ENCODE measurements at places on chromosomes 5 and 9. TPM values are rescaled to one million over a fixed set of nuclear protein-coding genes. Genes with fewer than 3 reads are reported as not detected.

- H3K4me1 ChIP-seq, result no peaks in the 10 kb centered on the region
- no peak overlapping the region for H3K27ac ChIP-seq
- no peaks in the 10 kb centered on the region for H3K36me3 ChIP-seq
- H3K27me3 ChIP-seq, result no peaks in the 10 kb centered on the region
Observed at GRCh38 chr5:108174286-108174685, 207.6 kb downstream of the FBXL17 start.

GRCh38 chr5:157816682-157817386 lies 42.1 kb downstream of the CLINT1 start:
- H3K36me3 ChIP-seq, result peaks cover 29% of the 10 kb centered on the region
- no peak overlapping the region for H3K4me3 ChIP-seq
- no peak for DNase-seq
- no peaks in the 10 kb centered on the region for H3K27me3 ChIP-seq
- peaks cover 59% of the 10 kb centered on the region for H3K4me1 ChIP-seq

GRCh38 chr9:1637401-1637800 lies 377.7 kb upstream of the SMARCA2 start:
- H3K27me3 ChIP-seq, result no peaks in the 10 kb centered on the region
- H3K4me1 ChIP-seq, result no peaks in the 10 kb centered on the region
- H3K36me3 ChIP-seq, result no peaks in the 10 kb centered on the region
- no peak overlapping the region for H3K4me3 ChIP-seq
- no peak overlapping the region for H3K27ac ChIP-seq
- no peak for DNase-seq

- H3K4me3 ChIP-seq, result no peak overlapping the region
- no peaks in the 10 kb centered on the region for H3K27me3 ChIP-seq
- peak; percentile 92 for DNase-seq
- peaks cover 51% of the 10 kb centered on the region for H3K4me1 ChIP-seq
- H3K27ac ChIP-seq, result peak overlapping the region; percentile 72
Observed at GRCh38 chr9:97594381-97594921, 38.7 kb downstream of the TSTD2 start.

- DNase-seq, result no peak
- H3K27ac ChIP-seq, result no peak overlapping the region
- no peaks in the 10 kb centered on the region for H3K36me3 ChIP-seq
Observed at GRCh38 chr9:25427290-25427689, 251.0 kb downstream of the TUSC1 start.

GRCh38 chr9:128733256-128733655 lies 9.3 kb upstream of the ZDHHC12 start:
- H3K27me3 ChIP-seq, result no peaks in the 10 kb centered on the region
- no peak overlapping the region for H3K27ac ChIP-seq
- no peak for DNase-seq
- no peaks in the 10 kb centered on the region for H3K4me1 ChIP-seq
- no peak overlapping the region for H3K4me3 ChIP-seq

DNA sequence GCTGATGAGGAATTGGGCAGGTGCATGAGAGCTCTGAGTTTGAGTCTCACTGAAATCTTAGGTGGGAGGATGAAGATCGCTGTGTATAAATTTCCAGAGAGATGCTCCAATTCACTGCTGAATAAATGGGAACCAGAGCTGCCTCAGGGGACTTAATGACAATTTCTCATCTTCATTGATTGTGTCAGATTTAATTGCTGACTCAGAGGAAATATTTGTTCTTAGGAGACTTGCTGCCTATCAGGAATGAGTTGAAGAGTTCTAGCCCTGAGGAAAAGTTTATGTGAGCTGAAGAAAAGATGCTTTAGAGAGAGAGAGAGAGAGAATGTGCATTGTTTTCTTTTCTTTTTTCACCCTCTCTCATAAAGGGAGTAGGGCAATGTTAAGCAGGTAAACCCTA lies 827.5 kb upstream of the WWC1 start:
- no peaks in the 10 kb centered on the region for H3K27me3 ChIP-seq
- DNase-seq, result no peak
- no peaks in the 10 kb centered on the region for H3K36me3 ChIP-seq
- no peak overlapping the region for H3K4me3 ChIP-seq

DNA sequence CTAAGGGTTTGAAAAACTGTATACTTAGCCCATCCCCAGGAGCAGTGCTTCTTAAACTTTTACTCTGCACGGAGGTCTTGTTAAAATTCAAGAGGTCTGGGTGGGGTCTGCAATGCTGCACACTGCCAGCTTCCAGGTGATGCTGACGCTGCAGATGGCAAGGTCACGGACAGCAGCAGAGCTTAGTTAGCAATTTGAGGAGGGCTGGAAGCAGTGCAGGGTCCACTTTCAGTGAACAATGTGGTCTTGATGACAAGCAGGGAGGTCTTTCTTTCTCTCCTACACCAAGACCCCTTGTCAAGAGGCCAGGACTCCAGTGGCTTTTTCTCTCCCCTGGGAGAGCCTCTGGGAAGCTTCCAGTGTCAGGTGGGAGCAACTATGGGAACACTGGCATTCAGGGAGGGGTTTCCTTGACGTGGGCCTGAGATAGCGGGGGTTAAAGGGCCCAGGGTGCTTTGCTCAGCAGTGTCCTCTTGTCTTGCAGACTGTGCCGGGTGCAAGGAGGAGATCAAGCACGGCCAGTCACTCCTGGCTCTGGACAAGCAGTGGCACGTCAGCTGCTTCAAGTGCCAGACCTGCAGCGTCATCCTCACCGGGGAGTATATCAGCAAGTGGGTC lies 65.0 kb upstream of the AFAP1L1 start:
- H3K4me1 ChIP-seq, result peaks cover 21% of the 10 kb centered on the region
- no peak for DNase-seq
- H3K27me3 ChIP-seq, result no peaks in the 10 kb centered on the region
- peak overlapping the region; percentile 30 for H3K27ac ChIP-seq
- H3K36me3 ChIP-seq, result no peaks in the 10 kb centered on the region

DNA sequence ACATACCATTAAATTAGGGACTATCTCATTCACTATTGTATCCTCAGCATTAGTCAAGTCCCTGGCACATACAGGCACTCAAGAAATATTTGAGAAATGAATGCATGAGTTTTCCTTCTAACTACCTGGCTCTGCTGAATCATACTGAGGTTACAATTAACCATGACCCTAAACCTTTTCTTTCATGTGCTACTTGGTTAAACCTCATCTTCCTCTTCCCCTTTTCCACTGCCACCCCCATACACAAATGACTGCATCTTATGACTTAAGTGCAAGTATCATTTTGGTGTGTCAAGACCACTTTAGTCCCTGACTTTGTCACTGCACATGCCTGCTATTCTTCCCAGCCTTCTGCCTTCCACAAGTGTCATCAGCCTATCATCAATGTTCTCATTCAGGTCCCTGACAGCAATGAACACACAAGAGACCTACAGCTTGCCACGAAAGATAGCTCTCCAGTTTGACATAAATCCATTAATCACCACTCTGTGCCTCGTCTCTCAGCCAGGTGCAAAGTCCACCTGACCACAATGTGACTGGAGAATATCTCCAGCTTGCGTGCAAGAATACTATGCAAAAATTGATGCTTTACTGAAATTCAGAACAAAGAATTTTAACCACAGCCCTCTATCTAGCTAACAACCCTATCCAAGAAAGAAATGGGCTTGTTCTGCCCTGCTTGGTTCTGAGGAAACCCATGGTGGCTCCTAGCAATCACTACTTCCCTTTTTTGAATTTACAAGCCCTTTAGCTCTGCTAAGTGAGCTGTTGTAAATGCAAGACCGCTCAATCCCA lies 74.5 kb downstream of the MAPKAP1 start:
- H3K4me3 ChIP-seq, result no peak overlapping the region
- H3K4me1 ChIP-seq, result peaks cover 37% of the 10 kb centered on the region
- H3K27me3 ChIP-seq, result no peaks in the 10 kb centered on the region

DNA sequence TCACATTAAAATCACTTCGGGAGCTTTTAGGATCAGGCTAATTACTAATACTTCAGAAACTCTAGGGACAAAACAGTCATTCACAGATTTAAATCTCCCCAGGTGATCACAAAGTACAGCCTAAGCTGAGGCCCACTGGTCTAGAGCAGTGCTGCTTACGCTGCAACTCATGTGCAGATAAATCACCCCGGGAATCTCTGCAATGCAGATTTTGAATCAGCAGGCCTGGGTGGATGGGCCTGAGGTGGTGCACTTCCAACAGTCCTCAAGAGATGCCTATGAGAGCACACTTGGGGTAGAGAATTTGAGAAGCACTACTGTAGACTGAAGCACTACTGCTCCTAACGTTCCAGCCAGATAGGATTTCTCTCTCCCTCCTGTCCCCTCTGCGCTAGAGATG lies 28.4 kb downstream of the CSF1R start:
- no peak overlapping the region for H3K4me3 ChIP-seq
- no peaks in the 10 kb centered on the region for H3K4me1 ChIP-seq
- no peak overlapping the region for H3K27ac ChIP-seq
- DNase-seq, result no peak
- H3K36me3 ChIP-seq, result peaks cover 30% of the 10 kb centered on the region
- no peaks in the 10 kb centered on the region for H3K27me3 ChIP-seq

DNA sequence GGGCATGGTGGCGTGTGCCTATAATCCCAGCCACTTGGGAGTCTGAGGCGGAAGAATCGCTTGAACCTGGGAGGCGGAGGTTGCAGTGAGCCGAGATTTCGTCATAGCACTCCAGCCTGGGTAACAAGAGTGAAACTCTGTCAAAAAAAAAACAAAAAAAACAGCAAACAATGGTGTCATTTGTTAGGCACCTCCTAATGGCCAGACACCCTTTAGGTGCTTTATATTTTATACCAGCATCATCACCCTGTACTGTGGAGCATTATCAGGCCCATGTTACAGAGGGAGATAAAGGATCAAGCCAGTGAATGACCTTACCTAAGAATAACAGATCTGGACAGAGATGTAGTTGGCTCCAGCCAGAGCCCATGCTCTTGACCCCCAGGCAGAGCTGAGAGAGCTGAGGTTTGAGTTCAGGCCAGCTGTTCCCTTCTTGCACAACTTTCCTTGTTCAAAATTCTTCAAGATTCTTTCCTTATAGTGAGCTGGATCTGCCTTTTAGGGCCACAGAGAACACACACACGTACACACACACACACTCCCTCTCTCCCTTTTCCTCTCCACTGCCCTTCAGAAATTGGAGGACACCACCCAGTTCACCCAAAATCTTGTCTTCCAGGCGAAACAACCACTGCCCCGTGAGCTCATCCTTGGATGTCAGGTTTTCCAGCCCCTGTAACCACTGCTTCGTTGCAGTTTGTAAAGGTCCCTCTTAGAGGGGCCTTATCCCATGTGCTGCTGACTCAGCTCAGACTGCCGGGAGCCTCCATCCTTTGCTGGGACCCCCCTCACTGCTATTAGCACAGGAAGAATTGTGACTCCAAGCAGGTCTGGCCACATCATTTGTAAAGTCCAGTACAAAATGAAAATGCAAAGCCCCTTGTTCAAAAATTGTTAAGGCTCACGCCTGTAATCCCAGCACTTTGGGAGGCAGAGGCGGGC lies 10.4 kb upstream of the PTGES start:
- H3K4me1 ChIP-seq, result peaks cover 28% of the 10 kb centered on the region
- DNase-seq, result no peak
- peak overlapping the region; percentile 73 for H3K27ac ChIP-seq
- H3K27me3 ChIP-seq, result no peaks in the 10 kb centered on the region

GRCh38 chr5:89349246-89349980 lies 466.4 kb upstream of the MEF2C start:
- H3K4me3 ChIP-seq, result no peak overlapping the region
- H3K36me3 ChIP-seq, result no peaks in the 10 kb centered on the region
- H3K27ac ChIP-seq, result no peak overlapping the region

- H3K36me3 ChIP-seq, result no peaks in the 10 kb centered on the region
- no peak for DNase-seq
- H3K27ac ChIP-seq, result no peak overlapping the region
- H3K27me3 ChIP-seq, result no peaks in the 10 kb centered on the region
- H3K4me1 ChIP-seq, result no peaks in the 10 kb centered on the region
Observed at GRCh38 chr9:102135768-102136167, 397.3 kb upstream of the GRIN3A start.

- H3K36me3 ChIP-seq, result no peaks in the 10 kb centered on the region
- H3K27ac ChIP-seq, result peak overlapping the region; percentile 40
- no peak for DNase-seq
- no peaks in the 10 kb centered on the region for H3K27me3 ChIP-seq
- H3K4me3 ChIP-seq, result no peak overlapping the region
Observed at GRCh38 chr9:110900917-110901316, 137.4 kb downstream of the LPAR1 start.

DNA sequence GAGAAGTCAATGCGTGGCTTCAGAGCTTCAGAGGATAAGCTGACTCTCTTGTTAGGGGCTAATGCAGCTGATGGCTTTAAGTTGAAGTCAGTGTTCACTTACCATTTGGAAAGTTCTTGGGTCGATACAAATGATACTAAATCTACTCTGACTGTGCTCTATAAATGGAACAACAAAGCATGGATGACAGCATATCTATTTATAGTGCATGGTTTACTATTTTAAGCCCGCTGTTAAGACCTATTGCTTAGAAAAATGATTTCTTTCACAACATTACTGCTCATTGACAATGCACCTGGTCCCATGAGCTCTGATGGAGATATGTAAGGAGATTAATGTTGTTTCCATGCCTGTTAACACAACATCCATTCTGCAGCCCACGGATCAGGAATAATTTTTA lies 435.7 kb downstream of the MAT2B start:
- no peaks in the 10 kb centered on the region for H3K27me3 ChIP-seq
- H3K4me1 ChIP-seq, result no peaks in the 10 kb centered on the region
- DNase-seq, result no peak
- no peak overlapping the region for H3K27ac ChIP-seq
- no peaks in the 10 kb centered on the region for H3K36me3 ChIP-seq

GRCh38 chr5:38369692-38370091 lies 111.3 kb downstream of the EGFLAM start:
- H3K36me3 ChIP-seq, result no peaks in the 10 kb centered on the region
- no peak overlapping the region for H3K4me3 ChIP-seq
- no peaks in the 10 kb centered on the region for H3K4me1 ChIP-seq
- H3K27me3 ChIP-seq, result no peaks in the 10 kb centered on the region
- no peak for DNase-seq
- H3K27ac ChIP-seq, result no peak overlapping the region

DNA sequence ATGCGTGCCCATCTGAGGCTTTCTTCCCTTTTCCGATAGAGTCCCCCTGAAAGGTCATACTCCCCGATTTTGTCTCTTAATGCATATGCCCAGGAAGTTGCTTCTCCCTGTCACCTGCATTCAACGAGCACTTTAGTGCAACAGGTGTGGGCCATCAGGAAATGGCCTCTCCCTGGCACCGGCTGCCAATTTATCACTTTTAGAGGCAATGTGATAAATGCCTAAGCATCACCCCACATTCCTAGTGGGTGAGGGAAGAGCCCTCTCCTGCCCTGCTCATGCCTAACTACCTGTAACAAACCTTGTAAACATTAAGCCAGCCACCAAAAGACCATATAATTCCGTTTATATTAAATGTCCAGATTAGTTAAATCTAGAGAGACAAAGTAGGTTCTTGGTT lies 1.1 kb upstream of the SNAPC3 start:
- H3K27me3 ChIP-seq, result no peaks in the 10 kb centered on the region
- H3K36me3 ChIP-seq, result peaks cover 20% of the 10 kb centered on the region
- H3K4me1 ChIP-seq, result peaks cover 39% of the 10 kb centered on the region
- DNase-seq, result no peak
- H3K27ac ChIP-seq, result peak overlapping the region; percentile 90
- no peak overlapping the region for H3K4me3 ChIP-seq

Gene SH3TC2
- total RNA-seq, result 2.4 TPM

Gene PROB1
- 5.1 TPM for total RNA-seq

Gene WDR38
- total RNA-seq, result not detected

Gene C5orf22
- total RNA-seq, result 21.8 TPM

Gene FGF10
- 3.7 TPM for total RNA-seq

Gene PLPP7
- 13.3 TPM for total RNA-seq

Gene C9orf50
- not detected for total RNA-seq

Gene FAM200C
- total RNA-seq, result 7.6 TPM

Gene DIPK1B
- 27.8 TPM for total RNA-seq

Gene RNF145
- total RNA-seq, result 84.1 TPM

Gene PCDHGB6
- total RNA-seq, result 6.2 TPM

Gene DOK3
- 15.2 TPM for total RNA-seq

Gene CNTLN
- total RNA-seq, result 10.6 TPM

Data from esophagus muscularis mucosa (tissue), 4 donors.